ENCODE measurements at places on chromosomes 5 and 9.

GRCh38 chr5:126919566-126919965, 110.8 kb downstream of the MARCHF3 start:
- DNase-seq: no peak

DNA sequence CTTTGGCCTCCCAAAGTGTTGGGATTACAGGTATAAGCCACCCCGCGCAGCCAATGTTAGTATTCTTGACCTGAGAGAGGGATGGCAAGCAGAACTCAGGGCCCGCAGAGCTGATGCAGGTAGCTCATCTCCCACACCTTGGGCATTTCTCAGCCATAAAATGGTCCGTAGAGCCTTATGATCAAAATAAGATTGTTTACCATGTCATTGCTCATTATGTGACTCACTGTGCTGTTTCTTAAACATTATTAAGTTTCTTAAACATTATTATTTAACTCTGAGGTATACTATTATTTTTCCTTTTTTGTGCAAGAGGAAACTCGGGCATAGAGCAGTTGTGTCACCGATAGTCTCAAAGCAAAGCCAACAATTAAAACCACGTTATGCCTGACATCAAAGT, 42.4 kb upstream of the POU4F3 start:
- no peak for DNase-seq

- no peak for DNase-seq
These were observed 59.4 kb downstream of the GRAMD2B start for GRCh38 chr5:126482591-126482990.

- peak; percentile 22 for DNase-seq
These were observed 37.1 kb downstream of the VAV2 start for GRCh38 chr9:133954862-133955529.

DNA sequence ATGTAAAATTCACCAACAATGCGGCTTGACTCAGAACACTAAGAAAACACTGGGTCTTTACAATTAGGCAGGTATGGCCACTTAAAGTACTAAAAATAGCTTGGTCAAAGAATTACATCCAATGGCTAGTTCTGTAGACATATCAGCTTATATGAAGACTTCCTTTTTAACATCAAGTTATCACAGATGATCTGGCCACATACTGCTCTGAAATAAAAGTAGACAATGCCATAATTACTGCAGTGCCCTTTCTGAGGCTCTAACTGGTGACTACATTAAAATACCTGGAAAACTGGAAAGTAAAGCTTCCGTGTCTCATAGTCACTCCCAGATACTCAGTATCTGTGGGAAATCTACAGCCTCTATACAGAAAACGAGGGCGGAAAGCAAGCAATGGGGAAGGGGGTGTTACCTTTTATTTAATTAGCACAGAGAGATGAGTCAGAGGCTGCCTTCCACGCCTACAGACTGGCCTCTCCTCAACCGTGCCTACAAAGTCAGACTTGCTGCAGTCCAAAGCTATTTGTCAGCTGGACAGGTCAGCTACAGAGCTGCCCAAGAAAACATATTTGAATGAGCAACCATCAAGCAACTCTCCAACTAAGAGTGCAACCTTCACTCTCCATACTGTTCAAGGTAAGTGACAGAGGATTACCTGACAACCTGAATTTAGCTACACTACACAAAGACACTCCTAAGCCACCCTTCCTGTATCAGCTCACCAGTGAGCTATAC, 8.7 kb downstream of the SERINC5 start:
- DNase-seq: peak; percentile 53

DNA sequence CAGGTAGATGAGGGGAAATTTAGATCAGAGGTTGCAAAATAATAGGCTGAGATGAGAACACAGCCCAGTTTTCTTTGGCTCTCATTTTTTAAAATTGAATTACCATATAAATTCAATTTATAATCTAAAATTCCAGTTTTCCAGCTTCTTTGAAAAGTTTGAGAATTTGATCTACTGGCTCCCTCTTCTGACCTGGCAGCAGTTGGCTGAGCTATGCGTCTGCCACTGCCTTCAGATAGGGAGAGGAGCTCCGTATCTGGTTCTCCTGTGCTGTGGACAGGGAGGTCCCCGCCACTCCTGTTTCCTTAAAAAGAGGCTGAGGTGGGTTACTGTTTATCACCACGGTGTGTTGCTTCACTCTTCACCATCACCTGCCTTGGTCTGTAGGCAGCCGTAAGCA, 103.7 kb downstream of the ARHGAP26 start:
- no peak for DNase-seq

DNA sequence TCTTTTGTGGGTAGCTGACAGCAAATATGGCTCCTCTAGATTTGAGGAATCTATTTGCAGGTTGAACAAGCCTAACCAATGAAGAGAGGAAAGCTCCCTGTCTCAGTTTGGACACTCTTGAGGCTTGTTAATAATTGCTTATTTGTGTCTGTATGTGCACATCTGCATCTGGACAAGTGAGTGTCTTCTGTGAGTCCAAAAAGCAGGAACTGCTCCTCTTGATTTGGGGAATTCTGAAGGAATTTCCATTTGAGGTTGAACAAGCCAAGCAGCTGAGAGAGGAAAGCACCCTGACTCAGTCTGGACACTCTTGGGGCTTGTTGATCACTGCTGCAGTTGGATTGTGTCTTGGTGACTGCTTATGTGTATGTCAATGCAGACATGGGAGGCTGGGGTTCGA, 211.6 kb downstream of the DTWD2 start:
- DNase-seq: no peak

- no peak for DNase-seq
These were observed 253.0 kb downstream of the DEPDC1B start for GRCh38 chr5:60446917-60447316.

DNA sequence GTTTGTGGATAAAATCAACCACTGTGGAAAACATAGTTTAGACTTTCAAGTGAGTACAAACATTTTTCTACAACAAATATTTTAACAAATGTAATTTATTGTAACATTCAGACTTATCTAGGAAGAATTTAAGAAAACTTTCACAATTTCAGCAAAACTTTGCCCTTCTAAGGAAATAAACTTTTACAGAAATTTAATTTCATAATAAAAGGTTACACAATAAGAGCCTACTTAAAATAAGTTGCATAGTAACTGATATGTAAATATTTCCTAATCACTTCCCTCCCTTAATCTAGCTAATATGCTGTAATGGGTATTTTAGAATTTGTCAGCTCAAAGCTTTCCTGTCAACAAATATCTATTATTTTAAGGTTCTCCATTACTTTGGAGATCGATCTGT, 1899.9 kb downstream of the MAT2B start:
- DNase-seq: no peak

- DNase-seq: no peak
These were observed 183.5 kb downstream of the CDK5RAP2 start for GRCh38 chr9:120396418-120396817.

DNA sequence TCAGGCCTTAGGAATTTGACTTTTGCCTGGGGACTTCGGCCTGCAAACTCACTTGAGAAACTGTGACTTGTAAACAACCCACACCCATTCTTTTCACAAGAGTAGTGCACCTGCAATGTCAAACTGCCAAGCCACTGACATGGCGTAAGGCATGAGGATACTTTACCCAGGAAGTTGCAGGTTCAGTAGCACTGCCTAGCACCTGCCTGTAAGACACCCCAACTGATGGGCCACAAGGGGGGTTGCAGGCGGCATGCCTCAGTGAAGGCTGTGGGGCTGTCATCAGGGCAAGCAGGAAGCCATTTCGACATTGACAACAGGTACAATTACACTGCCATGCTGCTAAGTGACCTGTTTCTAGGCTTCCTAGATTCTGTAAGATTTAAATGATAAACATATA, 41.3 kb upstream of the RASGEF1C start:
- no peak for DNase-seq

DNA sequence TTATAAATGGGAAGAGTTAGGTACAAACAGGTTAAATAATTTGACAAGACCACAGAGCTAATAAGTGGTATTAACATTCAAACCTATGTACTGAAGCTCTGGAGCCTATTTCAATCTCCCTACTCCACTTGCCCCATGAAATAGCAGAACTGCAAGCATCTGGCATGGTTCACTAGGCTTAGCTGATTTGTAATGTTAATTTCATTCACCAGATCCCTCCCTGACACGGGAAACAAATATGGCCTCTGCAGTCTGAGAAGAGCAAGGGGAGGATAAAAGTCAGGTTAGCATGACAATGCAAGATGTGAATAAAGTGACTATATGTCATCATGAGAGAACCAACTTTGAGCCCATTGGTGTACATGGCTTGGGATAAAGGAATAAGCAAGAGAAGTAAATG, 428.8 kb downstream of the BRINP1 start:
- DNase-seq: no peak

DNA sequence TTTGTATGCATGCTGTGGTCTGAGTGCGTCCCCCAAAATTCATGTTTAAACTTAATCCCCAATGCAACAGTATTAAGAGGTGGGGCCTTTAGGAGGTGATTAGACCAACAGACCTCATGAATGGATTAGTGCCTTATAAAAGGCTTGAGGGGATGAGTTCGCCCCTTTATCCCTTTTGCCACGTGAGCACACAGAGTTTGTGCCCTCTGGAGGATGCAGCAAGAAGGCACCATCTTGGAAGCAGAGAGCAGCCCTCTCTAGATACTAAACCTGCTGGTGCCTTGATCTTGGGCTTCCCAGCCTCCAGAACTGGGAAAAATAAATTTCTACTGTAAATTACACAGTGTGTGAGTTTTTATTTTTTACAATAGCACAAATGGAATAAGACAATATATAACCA, 177.1 kb upstream of the SPRY4 start:
- DNase-seq: no peak

DNA sequence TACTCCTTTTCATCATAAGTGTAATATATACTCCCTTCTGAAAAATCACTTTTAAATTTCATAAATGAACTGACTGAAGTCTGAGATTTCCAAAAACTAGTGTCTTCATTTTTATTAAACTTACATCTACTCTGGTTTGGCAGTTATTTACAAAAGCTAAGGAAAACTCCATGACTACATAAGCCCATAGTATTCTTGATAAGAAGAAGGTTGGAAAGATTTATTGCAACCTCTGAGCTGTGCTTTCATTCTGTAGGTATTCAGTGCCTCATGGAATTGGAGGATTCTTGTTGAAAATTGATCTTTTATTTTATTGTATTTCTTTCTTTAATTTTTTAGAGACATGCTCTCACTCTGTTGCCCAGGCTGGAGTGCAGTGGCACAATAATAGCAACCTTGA, 41.7 kb downstream of the GNAQ start:
- no peak for DNase-seq
